ENCODE measurements at places on chromosomes 7 and 10.

GRCh38 chr10:44618910-44619309, 234.0 kb upstream of the CXCL12 start:
- DNase-seq, result no peak

GRCh38 chr10:718143-718700, 28.8 kb upstream of the DIP2C start:
- no peak for DNase-seq

DNA sequence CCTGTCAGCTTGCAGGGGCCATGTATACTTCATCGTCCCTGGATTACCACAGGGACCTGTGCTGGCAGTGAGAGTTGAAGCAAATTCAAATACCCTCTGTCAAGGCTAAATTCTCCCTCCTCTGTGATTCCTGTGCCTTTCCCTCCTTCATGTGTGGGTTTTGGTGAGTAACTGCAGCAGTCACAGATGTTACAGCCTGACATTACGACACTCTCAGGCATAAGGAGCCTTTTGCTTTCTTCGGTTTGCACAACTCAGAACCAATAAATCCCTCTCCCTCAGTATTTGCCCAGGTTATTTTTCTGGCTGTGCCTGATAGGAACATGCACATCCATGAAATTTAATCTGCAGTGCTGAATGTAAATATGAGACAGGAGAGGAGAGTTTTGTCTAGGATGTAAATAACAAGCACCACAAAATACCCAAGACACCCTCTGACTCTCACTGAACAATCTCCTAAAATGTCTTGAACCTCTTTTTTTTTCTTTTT, 997.2 kb upstream of the GHITM start:
- DNase-seq, result no peak

DNA sequence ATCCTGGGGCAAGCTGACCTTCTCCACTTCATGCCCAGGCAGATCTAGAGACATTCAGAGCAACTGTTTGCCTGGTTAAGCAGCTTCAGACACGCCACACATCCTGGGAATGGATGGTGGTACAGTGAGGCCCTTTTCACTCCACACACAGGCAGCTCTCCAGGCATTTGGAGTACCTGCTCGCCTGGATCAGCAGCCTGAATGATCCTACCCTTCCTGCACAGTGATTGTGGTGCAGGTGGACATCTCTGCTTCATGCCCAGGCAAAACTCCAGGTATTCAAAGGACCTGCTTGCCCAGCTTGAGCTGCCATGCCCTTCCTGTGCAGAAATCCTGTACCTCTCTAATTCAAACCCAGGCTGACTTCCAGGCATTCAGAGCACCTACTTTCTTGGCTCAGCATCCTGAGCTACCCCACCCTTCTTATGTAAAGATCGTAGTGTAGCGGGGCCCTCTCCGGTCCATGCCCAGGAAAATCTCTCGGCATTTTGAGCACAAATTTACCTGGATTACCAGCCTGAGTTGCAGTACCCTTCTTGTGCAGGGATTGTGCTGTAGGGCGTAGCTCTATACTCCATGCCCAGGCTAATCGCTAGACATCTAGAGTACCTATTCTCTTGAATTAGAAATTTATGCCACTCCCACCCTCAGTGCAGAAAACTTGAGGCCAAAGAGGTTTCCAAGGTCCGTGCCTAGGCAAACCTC, 972.8 kb downstream of the ANKRD7 start:
- DNase-seq, result no peak

DNA sequence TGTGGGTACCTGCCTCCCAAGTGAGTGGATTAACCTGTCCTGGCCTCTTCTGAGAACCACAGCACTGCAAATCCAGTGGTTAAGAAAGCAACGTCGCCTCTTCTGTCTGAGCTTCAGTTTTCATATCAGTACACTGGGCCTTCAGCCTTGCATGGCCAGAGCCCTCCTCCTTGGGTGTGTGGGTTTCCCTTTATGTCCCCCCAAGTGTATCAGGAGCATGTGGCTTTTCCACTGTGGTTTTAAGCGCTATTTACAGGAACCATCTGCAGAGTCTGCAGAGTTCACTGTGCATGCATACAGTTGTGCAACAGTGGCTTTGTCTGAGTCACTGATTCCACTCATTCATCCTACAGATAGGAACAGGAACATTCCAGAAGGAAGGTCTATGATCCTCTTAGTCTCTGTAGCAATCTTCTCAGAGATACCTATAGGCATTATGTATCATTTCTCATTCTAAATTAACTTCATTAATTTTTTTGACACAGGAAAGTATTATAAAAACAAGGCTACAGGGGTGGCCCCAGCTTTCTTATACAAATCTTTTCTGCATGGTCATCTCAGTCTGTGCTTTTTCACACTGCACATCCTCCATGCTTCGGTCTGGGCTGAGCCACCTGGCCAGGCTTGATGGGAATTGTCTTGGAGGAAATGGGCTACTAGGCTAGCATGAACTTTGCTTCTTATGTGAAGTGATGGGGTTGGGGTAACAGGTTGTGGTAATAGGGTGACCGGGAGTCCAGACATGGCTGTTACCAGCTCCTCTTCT, 17.1 kb downstream of the MBL2 start:
- no peak for DNase-seq

GRCh38 chr7:108014215-108014614, 11.3 kb upstream of the LAMB1 start:
- DNase-seq, result no peak

DNA sequence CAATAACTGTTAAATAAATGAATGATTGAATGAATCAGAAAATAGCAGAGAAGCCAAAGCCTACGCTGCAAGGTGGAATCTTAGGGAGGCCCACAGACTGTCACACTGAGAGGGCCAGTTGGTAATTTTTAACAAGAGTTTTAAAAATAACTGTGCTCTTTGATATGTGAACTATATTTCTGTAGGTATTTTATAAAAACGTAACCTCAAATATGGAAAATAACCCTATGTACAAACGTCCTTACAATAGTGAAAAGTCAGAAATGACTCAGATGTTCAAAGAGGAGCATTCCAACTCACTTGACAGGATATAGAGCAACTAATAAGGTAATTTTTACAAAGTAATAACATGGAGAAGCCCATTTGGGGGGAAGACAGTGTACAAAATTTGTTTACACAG, 18.9 kb upstream of the TMEM273 start:
- DNase-seq, result no peak

- DNase-seq, result no peak
Observed at GRCh38 chr7:83324596-83324995, 161.9 kb upstream of the PCLO start.

- no peak for DNase-seq
Observed at GRCh38 chr7:91358303-91358702, 94.1 kb downstream of the FZD1 start.

DNA sequence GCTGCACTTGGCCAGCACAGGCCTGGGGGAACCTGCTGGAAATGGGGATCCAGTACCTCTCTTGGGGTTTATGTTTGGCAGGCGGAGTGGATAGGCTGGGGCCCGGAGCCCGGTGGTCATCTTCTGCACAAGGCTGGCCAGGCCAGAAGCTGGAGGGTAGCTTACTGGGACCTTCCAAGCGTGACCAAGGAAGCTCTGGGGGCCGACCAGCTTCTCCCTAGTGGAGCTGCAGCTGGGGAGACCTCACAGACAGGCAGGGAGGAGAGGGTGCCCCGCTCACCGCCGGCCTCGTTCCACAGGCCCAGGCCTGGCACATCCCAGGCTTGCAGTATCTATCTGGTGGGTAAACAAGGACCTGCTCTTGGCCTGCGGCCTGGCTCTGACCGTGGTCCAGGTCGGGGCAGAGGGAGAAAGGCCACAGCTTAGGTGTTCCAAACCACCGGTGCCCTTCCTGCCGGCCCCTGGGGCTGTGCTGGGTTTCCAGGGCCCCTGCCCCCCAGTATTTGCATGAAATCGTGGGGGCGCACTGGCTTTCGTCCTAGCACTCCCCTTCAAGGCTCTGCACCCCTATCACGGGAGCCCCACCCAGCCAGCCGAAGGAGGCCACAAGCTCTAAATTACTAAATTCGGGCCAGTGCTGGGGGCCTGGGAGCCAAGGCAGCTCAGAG, 1.5 kb upstream of the ELFN1 start:
- peak; percentile 18 for DNase-seq

DNA sequence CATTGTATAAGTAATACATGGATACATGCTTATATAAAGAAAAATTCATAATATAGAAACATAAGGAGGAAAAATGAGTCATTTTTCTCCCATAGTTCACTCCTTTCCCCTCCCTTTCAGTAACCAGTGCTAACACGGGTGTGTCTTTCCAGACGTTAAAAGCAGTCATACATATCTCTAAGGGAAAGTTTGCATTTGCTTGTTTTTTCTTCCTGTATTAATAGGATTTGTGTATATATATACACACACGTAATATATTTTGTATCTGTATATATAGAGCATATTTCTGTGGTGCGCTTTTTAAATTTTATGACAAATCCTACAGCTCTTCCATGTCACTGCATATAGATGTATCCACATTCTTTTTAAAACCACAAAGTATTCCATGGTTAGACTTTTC, 78.8 kb downstream of the RALA start:
- DNase-seq, result no peak

DNA sequence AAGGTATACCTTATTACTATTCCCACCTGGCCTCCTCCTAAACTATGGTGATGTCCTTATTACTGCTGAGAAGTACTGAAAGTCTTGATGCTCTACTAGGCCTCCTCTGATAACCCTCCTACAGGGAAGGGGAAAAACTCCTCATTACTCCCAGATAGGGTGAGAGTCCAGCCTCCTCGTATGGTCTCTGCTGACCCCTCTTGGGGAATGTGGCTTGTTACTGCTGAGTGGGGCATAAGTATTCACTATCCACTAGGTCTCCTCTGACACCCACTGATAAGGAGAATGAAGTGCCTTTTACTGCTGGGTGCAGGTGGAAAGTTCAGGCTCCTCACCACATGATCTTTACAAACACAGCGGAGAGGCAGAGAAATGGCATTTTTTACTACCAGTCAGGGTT, 222.9 kb downstream of the CHRM2 start:
- DNase-seq, result no peak
